Skeletal muscle cell (primary cell): ENCODE measurements at places on chromosomes 13 and 19.

DNA sequence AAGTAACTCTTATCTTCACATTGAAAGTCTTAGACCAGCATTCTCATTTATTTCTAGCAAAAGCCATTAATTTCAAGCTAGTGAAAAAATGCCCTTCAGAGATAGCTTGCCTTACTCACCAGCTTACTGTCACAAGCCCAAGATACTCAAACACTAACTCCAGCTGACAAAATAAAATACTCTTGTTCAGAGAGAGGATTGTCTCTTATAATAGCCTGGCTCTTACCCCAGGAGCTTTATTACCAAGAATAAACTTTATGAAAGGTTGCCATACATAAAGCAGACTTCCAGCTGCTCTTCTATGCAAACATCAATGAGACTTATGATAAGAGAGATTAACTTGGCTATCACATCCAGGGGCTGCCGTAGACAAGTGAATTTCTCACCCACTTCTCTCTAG, 53.6 kb downstream of the XPO4 start:
- DNase-seq = no peak

DNA sequence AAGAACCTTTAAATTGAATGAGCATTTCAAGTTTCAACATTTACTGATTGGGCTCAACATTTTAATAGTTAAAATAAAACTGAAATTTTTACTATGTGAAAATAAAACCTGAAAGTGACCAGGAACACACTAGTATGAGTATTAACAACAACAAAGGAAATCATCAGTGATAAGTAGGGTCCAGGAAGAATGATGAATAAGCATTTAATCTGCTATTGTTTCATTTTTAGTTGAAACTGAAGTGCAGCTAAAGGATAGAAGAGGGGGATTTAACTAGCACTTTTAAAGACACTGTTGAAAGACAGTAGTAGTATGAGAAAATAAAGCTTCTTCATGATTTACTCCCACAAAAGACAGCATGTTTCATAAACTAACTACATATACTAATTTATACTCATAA, 250.9 kb upstream of the IPO5 start:
- DNase-seq = no peak

DNA sequence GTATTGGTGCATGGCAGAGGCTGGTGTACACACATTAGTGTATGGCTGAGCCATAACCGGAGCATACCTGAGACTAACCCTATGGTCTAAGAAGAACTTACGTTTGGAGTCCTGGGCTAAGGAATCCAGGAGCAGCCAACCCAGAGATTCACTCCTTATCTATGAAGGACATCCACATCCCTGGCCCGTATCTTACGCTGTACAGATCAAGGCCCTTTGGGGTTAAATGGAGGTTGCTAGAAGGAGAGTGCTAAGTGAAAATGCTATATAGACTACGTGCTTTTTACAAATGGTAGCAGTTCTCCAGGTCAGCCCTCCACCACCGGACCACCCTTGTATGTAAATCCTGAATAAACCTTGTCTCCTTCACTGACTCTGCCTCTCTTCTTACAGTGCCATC, 1.9 kb upstream of the SUGT1 start:
- no peak for DNase-seq

- no peak for DNase-seq
Measured at GRCh38 chr19:21590867-21591266, 85.5 kb downstream of the ZNF429 start.

- DNase-seq = no peak
Measured at GRCh38 chr19:15506074-15506571, 2.2 kb upstream of the CYP4F22 start.

DNA sequence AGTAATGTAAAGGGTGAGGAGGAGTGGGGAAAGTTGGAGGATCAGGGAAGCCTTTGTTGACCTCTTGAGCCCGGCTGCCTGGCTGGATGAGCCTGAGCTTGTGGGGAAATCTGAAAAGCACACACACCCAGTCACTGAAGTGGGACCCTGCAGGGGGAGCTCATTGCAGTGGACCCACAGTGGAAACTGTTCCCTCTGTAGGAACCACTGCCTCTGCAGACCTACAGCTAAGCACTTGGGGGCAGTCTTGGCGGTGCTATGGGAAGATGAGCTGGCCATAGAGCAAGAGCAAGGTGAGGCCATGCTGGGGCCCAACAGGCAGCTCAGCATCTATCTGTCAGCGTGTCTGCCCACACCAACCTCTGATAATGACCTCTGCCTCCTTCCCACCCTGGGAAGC, 294.8 kb downstream of the TSHZ3 start:
- DNase-seq = peak; percentile 35

- DNase-seq = no peak
Measured at GRCh38 chr13:45224176-45224575, 23.3 kb upstream of the KCTD4 start.

DNA sequence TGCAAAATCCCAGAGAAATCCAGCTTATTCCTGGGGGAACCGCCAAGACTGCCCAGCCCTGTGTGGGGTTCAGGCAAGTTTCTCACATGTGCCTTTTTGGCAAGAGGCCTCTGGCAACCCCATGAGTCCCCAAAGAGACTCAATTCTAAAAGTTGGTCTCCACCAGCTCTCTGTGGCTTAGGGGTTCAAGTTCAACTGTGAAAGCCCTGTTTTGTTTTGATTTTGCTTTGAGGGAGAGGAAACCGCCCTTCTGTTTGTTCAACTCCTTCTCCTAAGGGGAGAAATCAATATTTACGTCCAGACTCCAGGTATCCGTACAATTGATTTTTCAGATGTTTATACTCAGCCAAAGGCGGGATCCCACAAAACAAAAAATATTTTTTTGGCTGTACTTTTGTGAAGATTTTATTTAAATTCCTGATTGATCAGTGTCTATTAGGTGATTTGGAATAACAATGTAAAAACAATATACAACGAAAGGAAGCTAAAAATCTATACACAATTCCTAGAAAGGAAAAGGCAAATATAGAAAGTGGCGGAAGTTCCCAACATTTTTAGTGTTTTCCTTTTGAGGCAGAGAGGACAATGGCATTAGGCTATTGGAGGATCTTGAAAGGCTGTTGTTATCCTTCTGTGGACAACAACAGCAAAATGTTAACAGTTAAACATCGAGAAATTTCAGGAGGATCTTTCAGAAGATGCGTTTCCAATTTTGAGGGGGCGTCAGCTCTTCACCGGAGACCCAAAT, 583 bp upstream of the LDLR start:
- DNase-seq = no peak

DNA sequence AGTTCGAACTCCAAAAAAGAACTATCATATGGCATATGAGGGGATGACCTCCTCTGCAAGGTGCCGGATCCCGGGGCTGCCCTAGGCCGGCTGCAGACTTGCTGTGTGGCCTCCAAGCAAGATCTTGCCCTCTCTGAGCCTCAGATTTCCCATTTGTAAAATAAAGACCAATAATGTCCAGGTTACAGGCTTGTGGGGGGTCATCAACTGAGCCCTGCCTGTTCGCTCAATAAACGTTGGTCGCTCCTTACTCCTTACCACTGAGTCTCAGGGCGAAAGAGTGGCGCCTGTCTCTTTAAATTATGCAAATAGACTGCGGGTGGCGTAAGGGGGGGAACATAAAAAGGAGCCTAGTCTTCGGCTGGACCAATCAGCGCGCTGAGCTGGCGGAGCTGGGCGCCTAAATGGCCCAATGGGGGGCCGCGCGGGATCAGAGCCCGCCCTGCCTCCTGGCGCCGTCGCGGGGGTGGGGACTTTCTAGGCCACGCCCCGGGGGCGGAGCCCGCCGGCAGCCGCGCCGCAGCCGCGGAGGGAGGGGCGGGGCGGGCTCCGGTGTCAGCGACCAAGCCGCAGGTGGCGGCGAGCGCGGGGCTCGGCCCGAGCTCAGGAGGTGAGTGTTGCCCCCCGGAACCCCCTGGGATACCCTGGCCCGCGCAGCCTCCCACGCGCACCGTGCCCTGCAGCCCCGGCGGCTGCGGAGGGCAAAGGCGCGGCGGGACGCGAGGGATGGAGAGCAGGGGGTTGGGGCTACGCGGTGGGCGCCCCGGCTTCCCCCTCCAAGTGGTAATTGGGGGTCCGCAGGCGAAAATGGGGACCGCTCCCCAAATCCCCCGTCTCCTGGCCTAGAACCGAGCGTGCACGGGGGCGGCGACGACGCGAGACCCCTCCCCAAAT, 3.8 kb upstream of the FCHO1 start:
- DNase-seq = peak; percentile 60

- peak; percentile 11 for DNase-seq
Measured at GRCh38 chr19:42965176-42965575, 28.2 kb upstream of the PSG7 start.
